Large intestine (tissue), 12 donors: ENCODE measurements at places on chromosomes 16 and 17.

DNA sequence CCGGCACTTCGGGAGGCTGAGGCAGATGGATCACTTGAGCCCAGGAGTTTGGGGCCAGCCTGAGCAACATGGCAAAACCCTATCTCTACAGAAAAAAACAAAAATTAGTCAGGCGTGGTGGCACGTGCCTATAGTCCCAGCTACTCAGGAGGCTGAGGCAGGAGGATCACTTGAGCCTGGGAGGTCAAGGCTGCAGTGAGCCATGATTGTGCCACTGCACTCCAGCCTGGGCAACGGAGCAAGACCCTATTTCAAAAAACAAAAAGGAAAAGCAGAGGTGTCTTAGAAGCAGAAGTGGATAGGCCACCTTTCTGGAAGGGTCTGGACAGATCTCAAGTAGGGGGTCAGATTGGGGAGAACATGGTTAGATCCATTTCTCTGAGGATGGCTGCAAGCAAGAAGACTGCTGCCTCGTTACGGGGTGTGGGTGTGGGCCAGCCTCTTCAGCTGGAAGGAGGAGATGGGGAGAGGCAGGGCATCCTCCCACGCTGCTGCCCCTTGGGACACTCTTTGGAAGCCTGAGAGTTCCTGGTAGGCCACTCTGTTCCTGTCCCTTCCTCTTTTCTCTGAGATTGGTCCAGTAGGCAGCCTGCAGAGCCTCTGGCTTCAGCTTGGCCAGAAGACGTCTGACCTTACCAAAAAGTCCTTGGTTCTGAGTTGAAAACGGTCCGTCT is 208.0 kb downstream of the MSI2 start:
- H3K36me3 ChIP-seq, result no peaks in the 10 kb centered on the region
- peaks cover 9% of the 10 kb centered on the region for H3K4me1 ChIP-seq
- H3K27me3 ChIP-seq, result no peaks in the 10 kb centered on the region
- DNase-seq, result no peak
- no peak overlapping the region for H3K4me3 ChIP-seq

DNA sequence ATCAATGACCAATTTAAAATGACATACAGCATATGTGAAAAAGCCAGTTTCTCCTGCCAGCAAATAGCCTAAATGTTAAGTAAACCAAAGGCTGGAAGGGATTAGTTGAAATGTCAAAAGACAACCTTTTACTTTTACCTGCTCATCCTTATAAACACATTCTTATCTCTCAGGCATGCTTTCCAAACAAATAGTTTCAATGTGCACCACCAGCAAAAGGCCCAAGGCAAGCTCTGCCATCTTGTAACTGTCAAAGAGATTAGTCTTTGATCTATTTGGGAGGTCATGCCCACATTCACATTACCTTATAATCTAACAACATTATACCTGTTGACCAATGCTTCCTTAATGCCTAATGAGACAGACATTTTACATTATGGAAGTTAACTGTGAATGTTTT is 132.2 kb upstream of the NACA2 start:
- DNase-seq, result no peak
- H3K4me1 ChIP-seq, result no peaks in the 10 kb centered on the region
- no peak overlapping the region for H3K27ac ChIP-seq
- H3K27me3 ChIP-seq, result no peaks in the 10 kb centered on the region
- no peak overlapping the region for H3K4me3 ChIP-seq

DNA sequence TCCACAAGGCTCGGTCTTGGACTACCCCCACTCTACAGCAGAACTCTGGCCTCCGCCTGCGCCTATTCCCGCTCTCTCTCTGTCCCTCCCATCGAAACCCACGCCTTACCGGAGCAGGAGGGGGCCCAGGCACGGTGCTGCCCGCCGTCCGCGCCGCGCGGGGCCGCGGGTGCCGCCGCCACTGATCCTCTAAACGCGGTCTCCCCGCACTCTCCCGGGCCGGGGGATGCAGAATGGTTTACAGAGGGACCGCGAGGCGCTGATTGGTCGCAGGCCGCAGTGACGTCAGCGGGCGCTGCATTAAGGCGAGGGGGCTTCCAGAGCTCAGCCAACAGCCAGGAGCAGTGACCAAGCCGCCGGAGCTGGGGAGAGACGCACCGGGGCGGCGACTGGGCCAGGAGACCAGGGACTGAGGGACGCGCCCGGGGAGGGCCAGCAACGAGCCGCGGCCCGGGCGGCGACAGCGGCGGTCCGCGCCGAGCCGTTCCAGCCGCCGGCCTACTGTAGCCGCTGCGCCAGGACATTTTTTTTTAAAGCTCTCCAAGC is 747 bp upstream of the LHX1 start:
- DNase-seq, result no peak
- H3K4me1 ChIP-seq, result peaks cover 46% of the 10 kb centered on the region
- H3K4me3 ChIP-seq, result no peak overlapping the region
- H3K27me3 ChIP-seq, result peaks cover 99% of the 10 kb centered on the region
- H3K36me3 ChIP-seq, result no peaks in the 10 kb centered on the region
- H3K27ac ChIP-seq, result no peak overlapping the region

DNA sequence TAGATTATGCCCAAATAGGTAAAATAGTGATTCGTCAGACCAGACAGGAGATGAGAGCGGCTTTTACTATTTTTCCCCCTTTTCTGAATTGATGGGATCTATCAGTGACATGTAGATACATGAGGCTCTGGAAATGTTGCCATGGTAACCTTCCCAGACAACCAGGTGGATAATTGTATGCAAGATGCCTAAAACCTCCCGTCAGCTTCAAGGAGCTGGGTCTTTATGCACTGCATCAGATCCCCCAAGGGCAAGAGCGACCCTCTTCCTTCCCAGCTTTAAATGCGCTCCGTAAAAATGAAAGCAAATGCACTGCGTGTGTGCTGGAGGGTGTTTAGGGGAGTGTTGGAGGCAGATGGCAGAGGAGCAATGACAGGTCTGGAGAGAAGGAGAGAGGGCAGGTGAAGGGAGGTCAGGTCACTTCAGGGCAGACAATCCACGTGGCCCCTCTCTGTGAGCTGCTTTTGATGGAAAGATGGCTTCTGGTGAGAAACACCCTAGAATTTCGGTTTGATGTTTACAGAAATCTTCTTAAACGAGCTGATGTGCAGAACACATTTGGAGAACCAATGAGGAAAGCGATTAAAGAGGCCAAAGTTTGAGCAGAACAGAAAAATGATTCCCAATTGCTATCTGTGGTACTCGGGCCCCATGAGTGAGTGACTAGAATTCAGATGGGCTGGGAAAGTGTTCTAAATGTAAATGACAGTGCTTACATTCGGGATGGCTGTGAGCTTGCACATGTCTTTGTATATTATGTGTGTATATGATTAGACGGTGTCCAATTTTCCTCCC is 461.7 kb upstream of the HSBP1 start:
- no peak overlapping the region for H3K27ac ChIP-seq
- H3K36me3 ChIP-seq, result no peaks in the 10 kb centered on the region
- no peaks in the 10 kb centered on the region for H3K4me1 ChIP-seq
- DNase-seq, result no peak
- H3K27me3 ChIP-seq, result no peaks in the 10 kb centered on the region
- no peak overlapping the region for H3K4me3 ChIP-seq

DNA sequence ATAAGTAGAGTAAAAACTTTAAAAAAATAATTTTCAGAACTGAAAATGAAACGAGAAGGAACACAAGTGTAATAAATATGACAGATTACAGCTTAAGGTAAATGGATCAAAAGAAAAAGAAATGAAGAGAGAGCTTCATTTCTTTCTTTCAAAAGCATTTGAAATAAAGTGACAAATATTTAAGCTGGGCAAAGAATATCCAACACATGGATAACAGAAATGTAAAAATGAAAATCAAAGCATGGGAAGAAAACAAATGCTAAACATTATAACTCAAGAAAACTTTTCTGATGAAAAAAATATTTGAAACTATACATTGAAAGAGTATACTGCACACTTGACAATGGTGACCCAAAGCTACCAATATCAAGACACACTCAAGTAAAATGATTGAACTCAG is 143.6 kb upstream of the IRX5 start:
- H3K27me3 ChIP-seq, result no peaks in the 10 kb centered on the region
- DNase-seq, result no peak

- no peak overlapping the region for H3K4me3 ChIP-seq
- H3K27ac ChIP-seq, result no peak overlapping the region
- DNase-seq, result no peak
- H3K27me3 ChIP-seq, result peaks cover 30% of the 10 kb centered on the region
- no peaks in the 10 kb centered on the region for H3K36me3 ChIP-seq
Observed at GRCh38 chr16:6023449-6023848, 925.9 kb upstream of the EEF2KMT start.

- no peak overlapping the region for H3K4me3 ChIP-seq
- H3K36me3 ChIP-seq, result no peaks in the 10 kb centered on the region
- H3K27me3 ChIP-seq, result peaks cover 73% of the 10 kb centered on the region
- H3K27ac ChIP-seq, result no peak overlapping the region
Observed at GRCh38 chr17:45900136-45900535, 5.8 kb downstream of the MAPT start.

DNA sequence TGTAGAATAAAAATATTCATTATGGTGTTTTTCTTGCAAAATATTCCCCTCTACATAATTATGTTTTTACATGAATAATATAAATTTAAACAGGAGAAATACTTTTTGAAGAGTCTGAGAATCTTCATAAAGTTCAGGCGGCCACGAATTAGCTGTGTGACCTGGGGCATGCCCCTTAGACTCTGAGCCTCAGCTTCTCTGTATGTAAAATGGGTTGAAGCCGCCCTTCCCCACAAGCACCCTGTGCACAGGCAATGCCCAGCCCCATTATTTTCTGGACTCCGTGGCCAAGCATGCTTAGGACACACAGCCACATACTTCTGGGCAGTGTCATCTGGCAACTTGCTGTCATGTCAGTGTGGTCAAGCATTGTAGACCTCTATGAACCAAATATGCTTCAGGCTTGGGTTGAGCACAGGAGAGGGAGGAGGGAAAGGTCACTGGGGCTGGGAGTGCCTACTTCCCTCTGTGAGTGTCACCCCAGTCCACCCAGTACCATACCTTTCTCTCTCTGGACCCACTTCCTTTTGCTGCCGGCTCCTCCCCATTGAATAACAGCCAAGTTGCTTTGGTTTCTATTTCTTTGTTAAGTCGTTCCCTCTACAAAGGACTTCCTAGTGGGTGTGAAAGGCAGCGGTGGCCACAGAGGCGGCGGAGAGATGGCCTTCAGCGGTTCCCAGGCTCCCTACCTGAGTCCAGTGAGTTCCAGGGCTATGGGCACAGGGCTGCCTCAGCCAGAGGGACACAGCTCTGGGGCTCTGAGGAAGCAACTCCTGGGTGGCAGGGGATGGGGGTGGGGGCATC is at the start of gene LGALS9:
TSS of gene LGALS9 (plus strand) at position 582 of the 804 bp plus-strand sequence. CDS start at position 660, 78 bp downstream.
- no peak within 1 kb of the TSS for H3K27ac ChIP-seq
- no peaks in the 10 kb centered on the region for H3K4me1 ChIP-seq
- no peaks in the 10 kb centered on the region for H3K27me3 ChIP-seq
- no peak for DNase-seq
- H3K36me3 ChIP-seq, result peaks cover 10% of the 10 kb centered on the region

GRCh38 chr17:8447799-8448198 is 12.1 kb downstream of the NDEL1 start:
- H3K36me3 ChIP-seq, result peaks cover 52% of the 10 kb centered on the region
- no peaks in the 10 kb centered on the region for H3K27me3 ChIP-seq
- H3K27ac ChIP-seq, result no peak overlapping the region
- peaks cover 9% of the 10 kb centered on the region for H3K4me1 ChIP-seq

- peaks cover 10% of the 10 kb centered on the region for H3K36me3 ChIP-seq
- H3K27ac ChIP-seq, result peak overlapping the region; percentile 89
- peak overlapping the region; percentile 79 for H3K4me3 ChIP-seq
- no peaks in the 10 kb centered on the region for H3K27me3 ChIP-seq
- DNase-seq, result no peak
Observed at GRCh38 chr17:8155231-8155995, 3.2 kb upstream of the PER1 start.

DNA sequence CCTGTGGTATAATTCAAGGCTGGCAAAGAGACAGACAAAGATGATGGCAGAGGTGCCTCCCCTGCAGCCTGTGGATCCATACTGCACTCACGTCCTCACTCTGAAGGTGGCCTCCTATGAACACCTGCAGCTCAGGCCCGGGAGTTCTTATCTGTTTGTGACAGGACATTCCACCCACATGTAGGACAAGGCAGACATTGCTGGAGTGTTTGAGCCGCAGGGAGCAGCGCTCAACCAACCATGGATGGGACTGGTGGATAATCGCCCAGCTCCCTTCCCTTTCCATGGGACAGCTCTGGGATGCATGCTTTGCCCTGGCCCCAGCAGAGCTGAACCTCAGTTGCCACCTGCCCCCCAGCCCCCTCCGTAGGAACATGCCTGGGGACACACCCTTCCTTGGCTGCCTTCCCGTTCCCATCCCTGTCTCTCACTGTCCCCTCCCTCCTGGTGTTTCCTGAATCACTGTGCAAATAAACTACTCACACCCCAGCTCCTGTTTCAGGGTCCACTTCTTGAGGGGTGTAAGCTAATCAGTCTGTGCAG is 22.2 kb downstream of the ITPRIPL2 start:
- no peak overlapping the region for H3K27ac ChIP-seq
- H3K4me1 ChIP-seq, result peaks cover 28% of the 10 kb centered on the region
- no peaks in the 10 kb centered on the region for H3K36me3 ChIP-seq
- peak; percentile 82 for DNase-seq
- H3K4me3 ChIP-seq, result no peak overlapping the region
- H3K27me3 ChIP-seq, result no peaks in the 10 kb centered on the region

- peaks cover 3% of the 10 kb centered on the region for H3K36me3 ChIP-seq
- H3K4me3 ChIP-seq, result no peak overlapping the region
- H3K27me3 ChIP-seq, result no peaks in the 10 kb centered on the region
- peaks cover 2% of the 10 kb centered on the region for H3K4me1 ChIP-seq
- no peak overlapping the region for H3K27ac ChIP-seq
Observed at GRCh38 chr17:19294443-19294842, 57.3 kb downstream of the EPN2 start.

- H3K4me1 ChIP-seq, result no peaks in the 10 kb centered on the region
- no peak overlapping the region for H3K4me3 ChIP-seq
- peaks cover 4% of the 10 kb centered on the region for H3K27me3 ChIP-seq
- no peak for DNase-seq
- H3K27ac ChIP-seq, result no peak overlapping the region
Observed at GRCh38 chr17:33873201-33873617, 381.9 kb upstream of the CCL2 start.

- no peaks in the 10 kb centered on the region for H3K4me1 ChIP-seq
- H3K36me3 ChIP-seq, result no peaks in the 10 kb centered on the region
- H3K4me3 ChIP-seq, result no peak overlapping the region
- no peak overlapping the region for H3K27ac ChIP-seq
Observed at GRCh38 chr17:80786470-80786869, 205.2 kb upstream of the CHMP6 start.

- no peak overlapping the region for H3K4me3 ChIP-seq
- no peak overlapping the region for H3K27ac ChIP-seq
- no peaks in the 10 kb centered on the region for H3K36me3 ChIP-seq
- H3K27me3 ChIP-seq, result peaks cover 14% of the 10 kb centered on the region
- DNase-seq, result no peak
Observed at GRCh38 chr17:45231481-45232116, 9.9 kb downstream of the FMNL1 start.
